ENCODE measurements at places on chromosomes 5 and 9. TPM values are rescaled to one million over a fixed set of nuclear protein-coding genes. Genes with fewer than 3 reads are reported as not detected.

GRCh38 chr9:34430843-34431437 lies 27.4 kb downstream of the FAM219A start:
- no peaks in the 10 kb centered on the region for H3K27me3 ChIP-seq
- no peaks in the 10 kb centered on the region for H3K36me3 ChIP-seq
- no peak overlapping the region for H3K27ac ChIP-seq
- H3K4me1 ChIP-seq, result peaks cover 7% of the 10 kb centered on the region

DNA sequence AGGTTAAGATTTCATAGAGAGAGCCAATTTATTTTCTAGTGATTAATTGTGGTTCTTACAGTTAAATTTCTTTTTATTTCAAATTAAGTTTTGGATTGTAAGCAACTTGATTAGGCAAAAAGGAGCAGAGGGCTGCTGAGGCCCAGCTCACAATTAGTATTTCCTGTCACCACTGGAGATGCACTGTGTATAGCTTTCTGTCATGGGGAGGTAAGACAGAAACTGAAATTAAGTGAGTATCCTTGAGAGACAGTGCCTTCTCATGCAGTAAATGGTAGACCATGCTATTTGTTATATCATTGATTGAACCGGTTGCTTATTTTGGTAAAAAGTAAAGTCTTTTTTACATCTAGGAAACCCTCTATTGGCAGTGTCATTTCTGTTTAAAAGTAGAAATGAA lies 190.7 kb downstream of the CCDC171 start:
- H3K4me1 ChIP-seq, result no peaks in the 10 kb centered on the region
- H3K4me3 ChIP-seq, result no peak overlapping the region
- H3K36me3 ChIP-seq, result no peaks in the 10 kb centered on the region
- DNase-seq, result no peak

- no peak overlapping the region for H3K4me3 ChIP-seq
- no peak overlapping the region for H3K27ac ChIP-seq
- no peaks in the 10 kb centered on the region for H3K36me3 ChIP-seq
Observed at GRCh38 chr5:160507221-160507721, 85.6 kb downstream of the PTTG1 start.

GRCh38 chr9:114370968-114371320 lies 16.8 kb downstream of the AKNA start:
- H3K4me1 ChIP-seq, result peaks cover 4% of the 10 kb centered on the region
- no peaks in the 10 kb centered on the region for H3K36me3 ChIP-seq
- no peaks in the 10 kb centered on the region for H3K27me3 ChIP-seq
- no peak overlapping the region for H3K27ac ChIP-seq
- no peak overlapping the region for H3K4me3 ChIP-seq

DNA sequence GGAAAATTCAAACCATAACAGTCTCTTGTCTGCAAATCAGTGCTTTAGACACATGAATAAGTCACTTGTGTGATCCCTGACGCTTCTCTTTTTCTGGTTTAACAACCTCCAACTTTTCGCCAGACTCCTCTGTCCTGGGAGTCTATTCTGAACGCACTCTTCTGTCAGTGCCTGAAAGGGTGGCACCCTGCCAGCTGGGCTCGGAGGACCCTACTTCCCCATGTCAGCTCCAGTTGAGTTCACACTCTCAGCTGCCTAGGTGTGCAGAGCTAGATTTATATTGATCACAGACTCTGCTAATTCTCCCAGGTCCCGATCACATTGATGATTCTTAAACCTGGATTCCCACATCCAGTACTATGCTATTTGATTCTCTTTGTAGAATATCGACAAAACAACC lies 649.1 kb downstream of the BNC2 start:
- H3K4me1 ChIP-seq, result no peaks in the 10 kb centered on the region
- H3K27ac ChIP-seq, result no peak overlapping the region
- no peaks in the 10 kb centered on the region for H3K36me3 ChIP-seq

- no peak overlapping the region for H3K4me3 ChIP-seq
- H3K4me1 ChIP-seq, result no peaks in the 10 kb centered on the region
- no peaks in the 10 kb centered on the region for H3K27me3 ChIP-seq
- DNase-seq, result no peak
- H3K36me3 ChIP-seq, result no peaks in the 10 kb centered on the region
Observed at GRCh38 chr5:96087939-96088338, 126.3 kb upstream of the ELL2 start.

GRCh38 chr9:99593610-99594009 lies 228.1 kb upstream of the NR4A3 start:
- DNase-seq, result no peak
- no peak overlapping the region for H3K4me3 ChIP-seq
- H3K4me1 ChIP-seq, result no peaks in the 10 kb centered on the region

GRCh38 chr5:24232041-24232440 lies 412.7 kb downstream of the CDH10 start:
- H3K27ac ChIP-seq, result no peak overlapping the region
- no peaks in the 10 kb centered on the region for H3K36me3 ChIP-seq
- no peak for DNase-seq
- H3K4me3 ChIP-seq, result no peak overlapping the region

GRCh38 chr5:141641634-141642267 lies 5.0 kb downstream of the RELL2 start:
- H3K27me3 ChIP-seq, result no peaks in the 10 kb centered on the region
- no peak overlapping the region for H3K27ac ChIP-seq
- no peaks in the 10 kb centered on the region for H3K36me3 ChIP-seq
- no peak for DNase-seq

DNA sequence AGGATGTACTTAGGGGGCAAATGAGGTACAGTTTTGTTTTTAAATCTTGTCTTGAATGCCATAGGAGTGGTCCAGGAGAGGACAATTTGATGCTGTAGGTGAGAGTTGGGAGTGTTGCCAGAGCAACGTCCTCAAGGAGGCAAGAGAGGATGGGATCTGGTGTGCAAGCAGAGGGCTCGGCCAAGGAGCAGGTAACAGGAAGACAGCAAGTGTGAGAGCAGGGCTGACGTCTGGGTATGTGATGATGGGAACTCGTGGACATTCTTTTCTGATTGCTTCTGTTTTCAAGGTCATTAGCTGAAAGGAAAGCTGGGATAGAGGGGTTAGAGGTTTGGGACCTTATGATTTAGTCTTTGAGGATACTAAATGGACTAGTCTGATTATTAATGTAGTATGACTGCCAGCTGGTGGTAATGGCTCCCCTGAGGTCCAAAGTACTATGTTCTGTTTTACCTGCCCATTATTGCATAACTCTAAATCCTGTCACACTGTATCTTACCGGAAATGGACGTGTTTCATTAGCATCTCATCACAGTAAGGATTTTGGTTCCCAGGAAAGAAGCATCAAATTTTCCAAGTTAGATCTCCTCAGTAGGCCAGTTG lies 15.4 kb downstream of the GNPDA1 start:
- no peaks in the 10 kb centered on the region for H3K4me1 ChIP-seq
- no peaks in the 10 kb centered on the region for H3K36me3 ChIP-seq
- no peak overlapping the region for H3K4me3 ChIP-seq

- no peaks in the 10 kb centered on the region for H3K27me3 ChIP-seq
- peaks cover 2% of the 10 kb centered on the region for H3K4me1 ChIP-seq
- no peaks in the 10 kb centered on the region for H3K36me3 ChIP-seq
- H3K27ac ChIP-seq, result no peak overlapping the region
- DNase-seq, result no peak
- H3K4me3 ChIP-seq, result no peak overlapping the region
Observed at GRCh38 chr9:128823362-128823902, 5.1 kb downstream of the ENDOG start.

- DNase-seq, result peak; percentile 31
- H3K27me3 ChIP-seq, result no peaks in the 10 kb centered on the region
- H3K36me3 ChIP-seq, result no peaks in the 10 kb centered on the region
- no peak overlapping the region for H3K27ac ChIP-seq
- H3K4me3 ChIP-seq, result no peak overlapping the region
Observed at GRCh38 chr5:159510282-159510681, 180.0 kb upstream of the IL12B start.

- H3K4me3 ChIP-seq, result no peak overlapping the region
- no peaks in the 10 kb centered on the region for H3K4me1 ChIP-seq
- no peaks in the 10 kb centered on the region for H3K27me3 ChIP-seq
- H3K36me3 ChIP-seq, result no peaks in the 10 kb centered on the region
- DNase-seq, result no peak
Observed at GRCh38 chr9:4994166-4994890, 9.3 kb downstream of the JAK2 start.

Gene PCDHA11
- total RNA-seq, result 0.33 TPM

Gene SCGB3A1
- total RNA-seq, result 5.3 TPM

Gene FCN2
- 0.56 TPM for total RNA-seq

Gene HCN1
- not detected for total RNA-seq

Gene HK3
- total RNA-seq, result 9.9 TPM

Gene HEMGN
- total RNA-seq, result 0.53 TPM

Gene CYLC2
- not detected for total RNA-seq
